ENCODE measurements at places on chromosomes 1 and 21. TPM values are rescaled to one million over a fixed set of nuclear protein-coding genes. Genes with fewer than 3 reads are reported as not detected.

DNA sequence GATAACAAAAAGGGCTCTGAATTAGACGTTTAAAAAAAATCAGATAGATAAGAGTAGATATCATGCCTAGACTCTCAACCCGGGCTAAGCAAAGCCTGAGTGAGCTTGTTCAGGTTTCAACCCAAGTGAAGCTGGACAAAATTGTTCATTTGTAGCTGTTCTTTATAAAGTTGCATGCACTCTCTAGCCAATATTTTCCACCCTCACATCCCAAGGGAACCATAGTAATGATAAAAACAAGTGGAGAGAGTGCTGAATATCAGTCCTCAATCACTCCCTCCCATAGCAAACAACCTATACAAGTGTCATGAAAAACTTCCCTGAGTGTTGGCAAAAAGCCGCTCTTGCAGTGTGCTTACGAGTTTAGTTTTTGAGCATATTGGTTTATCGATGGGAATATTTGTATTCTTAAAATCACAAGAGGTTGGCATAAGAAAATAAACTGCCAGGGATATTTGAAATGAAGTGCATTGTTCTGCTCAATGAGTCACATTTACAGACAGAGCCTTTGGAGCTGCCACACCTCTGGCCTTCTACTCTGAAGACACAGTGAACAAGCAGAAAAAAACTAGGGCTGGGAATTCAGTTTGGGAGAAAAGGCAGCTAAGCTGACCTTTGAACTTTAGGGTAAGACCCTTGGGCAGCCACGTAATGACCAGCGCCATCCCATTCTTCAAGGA is 2.2 kb upstream of the CLCA2 start:
- no peak overlapping the region for H3K27ac ChIP-seq
- DNase-seq = no peak
- H3K27me3 ChIP-seq = no peaks in the 10 kb centered on the region
- H3K4me3 ChIP-seq = no peak overlapping the region
- H3K4me1 ChIP-seq = peaks cover 9% of the 10 kb centered on the region

DNA sequence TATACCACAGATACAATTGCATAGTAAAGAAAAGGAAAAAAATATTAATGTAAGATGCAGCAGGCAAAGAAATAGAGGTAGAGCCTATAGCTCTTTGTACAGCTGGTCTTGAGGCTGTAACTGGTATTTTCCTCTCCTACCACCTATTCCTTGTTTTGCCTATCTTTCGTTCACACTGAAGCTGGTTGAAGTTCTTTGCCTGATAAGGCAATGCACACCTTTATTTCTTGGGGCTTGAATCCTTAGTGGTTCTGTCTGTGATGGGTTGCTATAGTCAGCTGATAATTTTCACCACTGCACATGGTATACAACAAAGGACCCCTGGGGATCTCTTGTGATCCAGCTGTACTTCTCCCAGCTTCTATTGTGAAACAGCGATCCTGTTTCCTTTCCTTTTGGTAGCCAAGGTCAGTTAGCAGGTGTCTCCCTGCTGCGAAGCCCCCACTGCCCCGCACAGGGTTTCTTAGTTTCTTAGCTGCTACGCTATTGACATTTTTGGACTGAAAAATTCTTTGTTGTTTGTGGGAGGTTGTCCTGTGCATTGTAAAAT is 9.9 kb upstream of the TSNAX start:
- no peak overlapping the region for H3K27ac ChIP-seq
- no peaks in the 10 kb centered on the region for H3K36me3 ChIP-seq
- H3K4me3 ChIP-seq = no peak overlapping the region
- no peaks in the 10 kb centered on the region for H3K4me1 ChIP-seq
- no peak for DNase-seq

GRCh38 chr1:203629016-203629506 is 2.4 kb downstream of the ATP2B4 start:
- H3K27me3 ChIP-seq = no peaks in the 10 kb centered on the region
- H3K36me3 ChIP-seq = no peaks in the 10 kb centered on the region
- H3K4me1 ChIP-seq = peaks cover 62% of the 10 kb centered on the region
- peak overlapping the region; percentile 63 for H3K4me3 ChIP-seq

DNA sequence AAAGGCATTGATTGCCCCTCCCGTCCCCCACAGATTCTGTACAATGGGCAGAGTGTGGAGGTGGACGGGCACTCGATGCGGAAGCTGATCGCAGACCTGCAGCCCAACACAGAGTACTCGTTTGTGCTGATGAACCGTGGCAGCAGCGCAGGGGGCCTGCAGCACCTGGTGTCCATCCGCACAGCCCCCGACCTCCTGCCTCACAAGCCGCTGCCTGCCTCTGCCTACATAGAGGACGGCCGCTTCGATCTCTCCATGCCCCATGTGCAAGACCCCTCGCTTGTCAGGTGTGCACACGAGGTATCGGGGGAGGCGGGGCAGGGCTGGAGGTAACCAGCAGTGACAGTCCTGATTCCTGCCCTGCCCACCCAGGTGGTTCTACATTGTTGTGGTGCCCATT is 44.8 kb upstream of the KDM4A start:
- H3K27me3 ChIP-seq = no peaks in the 10 kb centered on the region
- no peaks in the 10 kb centered on the region for H3K4me1 ChIP-seq
- no peak overlapping the region for H3K27ac ChIP-seq
- H3K36me3 ChIP-seq = no peaks in the 10 kb centered on the region
- no peak for DNase-seq
- no peak overlapping the region for H3K4me3 ChIP-seq

- H3K4me1 ChIP-seq = peaks cover 22% of the 10 kb centered on the region
- no peak for DNase-seq
- H3K4me3 ChIP-seq = no peak overlapping the region
- peak overlapping the region; percentile 84 for H3K27ac ChIP-seq
Measured at GRCh38 chr1:28885472-28885877, 28.9 kb upstream of the EPB41 start.

GRCh38 chr1:160219062-160219929 is 14.1 kb downstream of the PEA15 start:
- no peaks in the 10 kb centered on the region for H3K27me3 ChIP-seq
- H3K36me3 ChIP-seq = peaks cover 40% of the 10 kb centered on the region
- DNase-seq = peak; percentile 52
- H3K4me1 ChIP-seq = peaks cover 37% of the 10 kb centered on the region
- no peak overlapping the region for H3K4me3 ChIP-seq
- H3K27ac ChIP-seq = peak overlapping the region; percentile 39

DNA sequence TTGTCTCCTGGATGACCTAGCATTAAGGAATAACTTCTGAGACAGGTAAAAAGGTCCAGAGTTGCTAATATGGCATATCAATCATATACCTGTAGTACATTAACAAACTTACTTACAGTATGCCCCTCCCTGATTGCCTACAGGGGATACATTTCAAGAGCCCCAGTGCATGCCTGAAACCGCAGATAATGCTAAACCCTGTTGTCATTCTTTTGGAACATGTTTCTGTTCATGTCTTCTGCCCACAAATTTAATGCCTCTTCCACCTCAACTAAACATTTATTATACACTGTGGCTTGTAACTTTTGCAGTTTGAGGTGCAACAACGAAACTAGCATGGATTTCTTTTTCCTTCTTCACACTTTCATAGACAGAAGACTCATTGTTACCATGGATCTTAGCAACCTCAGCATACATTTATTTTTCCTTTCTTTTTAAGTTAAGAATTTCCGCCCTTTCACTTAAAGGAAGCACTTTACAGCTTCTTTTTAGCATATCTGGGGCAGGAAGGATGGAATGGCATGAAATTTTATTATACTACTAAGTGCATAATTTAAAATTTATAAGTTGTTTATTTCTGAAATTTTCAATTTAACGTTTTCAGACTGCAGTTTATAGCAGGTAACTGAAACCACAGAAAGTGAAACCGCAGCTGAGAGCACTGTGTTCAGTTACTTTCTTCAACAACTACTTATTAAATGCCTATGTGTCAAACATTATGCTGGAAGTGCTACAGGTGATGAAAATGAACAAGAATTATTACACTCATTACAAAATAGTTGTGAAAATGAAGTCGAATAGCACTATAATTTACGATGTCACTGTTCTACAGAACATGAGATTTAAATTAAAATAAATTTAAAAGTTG is 25.3 kb downstream of the F13B start:
- H3K4me3 ChIP-seq = no peak overlapping the region
- no peaks in the 10 kb centered on the region for H3K27me3 ChIP-seq
- H3K36me3 ChIP-seq = no peaks in the 10 kb centered on the region
- no peak overlapping the region for H3K27ac ChIP-seq
- H3K4me1 ChIP-seq = no peaks in the 10 kb centered on the region
- DNase-seq = no peak

Gene DLGAP3
- 1.4 TPM for total RNA-seq

Gene CNIH3
- total RNA-seq = not detected

All from transverse colon (tissue), 4 donors.